ENCODE measurements at places on chromosomes 16 and 17.

- DNase-seq: no peak
Observed at GRCh38 chr17:41067281-41067680, 1.6 kb upstream of the KRTAP2-4 start.

GRCh38 chr17:76630151-76630550 lies 13.4 kb downstream of the ST6GALNAC1 start:
- DNase-seq: no peak

- no peak for DNase-seq
Observed at GRCh38 chr16:66741950-66742808, 9.2 kb downstream of the DYNC1LI2 start.

- DNase-seq: no peak
Observed at GRCh38 chr16:10205688-10206087, 23.5 kb upstream of the GRIN2A start.

GRCh38 chr16:21028728-21029127 lies 121.9 kb downstream of the DNAH3 start:
- DNase-seq: no peak

DNA sequence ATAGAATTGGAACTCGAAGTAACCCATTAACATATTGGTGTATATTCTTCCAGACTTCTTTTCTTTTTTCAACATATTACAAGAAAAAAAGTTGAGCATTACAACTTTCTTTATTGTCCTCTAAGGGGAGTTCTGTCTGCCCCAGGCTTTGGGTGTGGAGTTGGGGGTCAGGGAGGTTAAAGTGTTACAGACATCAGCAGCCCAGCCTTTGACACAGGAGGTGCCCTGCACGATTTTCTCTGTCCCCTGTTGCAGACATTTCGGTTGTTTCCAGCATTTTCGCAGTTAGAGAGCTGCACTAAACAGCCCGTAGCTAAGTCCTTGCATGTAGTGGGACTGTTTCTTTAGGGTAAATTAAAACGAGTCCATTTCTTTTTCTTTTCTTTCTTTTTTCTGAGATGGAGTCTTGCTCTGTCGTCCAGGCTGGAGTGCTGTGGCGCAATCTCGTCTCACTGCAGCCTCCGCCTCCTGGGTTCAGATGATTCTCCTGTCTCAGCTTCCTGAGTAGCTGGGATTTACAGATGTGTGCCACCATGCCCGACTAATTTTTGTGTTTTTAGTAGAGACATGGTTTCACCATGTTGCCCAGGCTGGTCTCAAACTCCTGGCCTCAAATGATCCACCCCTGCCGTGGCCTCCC lies 13.4 kb upstream of the ADCY7 start:
- DNase-seq: no peak

DNA sequence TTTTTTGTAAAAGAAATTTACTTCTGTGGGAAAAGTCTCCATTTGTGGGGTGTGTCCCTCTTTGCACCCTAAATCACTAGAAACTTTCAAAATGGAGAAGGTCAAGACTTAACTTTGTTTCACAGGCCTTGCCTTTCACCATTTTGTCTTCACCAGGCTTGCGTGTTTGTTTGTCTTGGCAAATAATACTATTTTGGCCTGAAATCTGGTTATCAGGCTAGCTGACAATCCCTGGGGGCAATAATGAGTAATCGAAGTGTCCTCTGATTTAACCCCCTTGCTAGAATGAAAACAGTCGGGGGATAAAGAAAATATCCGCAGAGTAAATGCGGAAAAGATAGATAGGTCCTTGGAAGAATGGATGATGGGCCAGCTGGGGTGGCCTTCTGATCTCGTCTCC lies 34.5 kb downstream of the SLC39A11 start:
- DNase-seq: no peak

DNA sequence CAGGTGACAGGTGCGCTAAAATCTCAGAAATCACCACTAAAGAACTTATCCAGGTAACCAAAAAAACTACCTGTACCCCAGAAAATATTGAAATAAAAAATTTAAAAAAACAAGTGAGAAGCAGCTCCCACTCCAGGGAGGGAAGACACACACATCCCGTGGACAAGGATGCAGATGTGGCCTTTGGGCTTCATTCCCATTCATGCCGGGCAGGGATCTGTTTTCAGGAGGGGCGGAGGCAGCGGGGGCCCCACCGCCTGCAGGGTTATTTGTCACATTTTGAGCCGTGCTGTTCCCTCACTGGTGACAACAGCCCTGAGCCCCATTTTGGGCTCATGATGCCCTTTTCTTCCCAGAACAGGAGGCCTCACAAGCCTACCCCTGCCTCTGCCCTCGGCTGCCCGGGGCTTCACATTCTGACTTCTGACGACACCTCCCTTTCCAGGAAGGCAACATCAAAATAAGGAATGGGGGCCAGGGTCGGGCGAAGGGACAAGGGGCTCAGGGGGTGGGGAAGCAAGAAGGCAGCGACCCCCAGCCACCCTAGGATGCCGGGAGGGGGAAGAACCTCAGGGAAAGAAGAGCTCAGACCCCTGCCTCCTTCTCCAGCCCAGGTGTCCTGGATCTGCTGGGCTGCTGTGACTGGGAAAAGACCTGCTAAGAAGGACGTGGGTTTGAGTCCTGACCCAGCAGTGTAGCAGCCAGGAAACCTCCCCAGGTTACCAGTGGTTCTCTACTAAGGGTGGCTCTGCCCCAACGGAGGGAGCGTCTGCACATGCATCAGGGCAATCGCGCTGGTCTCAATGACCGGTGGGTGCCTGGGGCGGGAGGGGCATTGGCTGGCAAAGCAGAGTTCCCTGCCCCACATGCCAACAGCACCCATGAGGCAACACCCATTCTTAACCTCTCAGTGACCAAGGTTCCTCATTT lies 2.3 kb upstream of the CD79B start:
- no peak for DNase-seq

DNA sequence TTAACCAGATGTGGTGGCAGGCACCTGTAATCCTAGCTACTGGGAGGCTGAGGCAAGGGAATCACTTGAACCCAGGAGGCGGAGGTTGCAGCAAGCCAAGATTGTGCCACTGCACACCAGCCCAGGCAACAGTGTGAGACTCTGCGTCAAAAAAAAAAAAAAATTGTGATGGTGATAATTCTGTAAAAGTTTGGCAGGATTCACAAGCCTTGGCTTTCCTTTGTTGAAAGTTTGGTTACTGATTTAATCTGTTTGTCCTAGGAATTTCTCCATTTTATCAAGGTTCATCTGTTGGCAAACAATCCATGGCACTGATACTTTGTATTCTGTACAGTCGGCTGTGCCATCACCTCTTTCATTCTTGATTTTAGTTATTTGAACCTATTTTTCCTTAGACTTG lies 15.9 kb downstream of the EIF4A3 start:
- DNase-seq: no peak

DNA sequence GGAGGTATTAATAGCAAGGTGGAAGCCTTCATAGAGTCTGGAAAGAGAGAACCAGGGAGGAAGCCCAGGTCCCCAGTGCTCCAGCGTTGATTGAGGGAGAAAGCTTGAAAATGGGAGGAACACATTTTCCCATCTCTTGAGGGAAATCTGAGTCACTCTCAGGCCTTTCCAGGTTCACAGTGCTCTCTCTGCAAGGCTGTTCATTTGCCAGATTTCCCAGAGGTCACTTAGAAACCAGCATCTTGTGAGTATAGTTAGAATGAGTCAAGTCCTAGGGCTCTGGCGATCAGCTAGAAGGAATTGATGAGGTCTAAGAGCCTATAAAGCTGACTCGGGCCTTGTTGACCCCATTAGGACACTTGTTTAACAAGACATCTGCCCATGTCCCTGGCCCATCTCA lies 17.7 kb upstream of the ZNF594 start:
- DNase-seq: no peak

DNA sequence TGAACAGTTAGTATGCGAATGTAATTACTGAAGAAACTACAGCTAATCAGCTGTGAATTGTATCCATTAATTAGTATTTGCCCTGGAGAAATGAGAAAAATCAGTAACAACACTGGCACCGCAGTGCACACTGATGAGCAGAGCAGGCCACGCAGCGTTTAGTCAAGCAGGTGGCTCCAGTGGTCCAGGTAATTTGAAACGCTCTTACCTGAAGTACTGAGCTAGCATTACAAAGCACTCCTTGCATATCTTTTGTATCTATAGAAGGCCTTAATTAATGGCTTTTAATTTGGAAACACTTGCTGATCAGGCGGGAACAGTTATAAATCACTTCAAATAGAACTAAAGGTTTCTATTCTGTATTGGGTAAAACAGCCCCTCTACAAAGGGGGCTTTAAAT lies 76.4 kb downstream of the TOX3 start:
- DNase-seq: no peak

DNA sequence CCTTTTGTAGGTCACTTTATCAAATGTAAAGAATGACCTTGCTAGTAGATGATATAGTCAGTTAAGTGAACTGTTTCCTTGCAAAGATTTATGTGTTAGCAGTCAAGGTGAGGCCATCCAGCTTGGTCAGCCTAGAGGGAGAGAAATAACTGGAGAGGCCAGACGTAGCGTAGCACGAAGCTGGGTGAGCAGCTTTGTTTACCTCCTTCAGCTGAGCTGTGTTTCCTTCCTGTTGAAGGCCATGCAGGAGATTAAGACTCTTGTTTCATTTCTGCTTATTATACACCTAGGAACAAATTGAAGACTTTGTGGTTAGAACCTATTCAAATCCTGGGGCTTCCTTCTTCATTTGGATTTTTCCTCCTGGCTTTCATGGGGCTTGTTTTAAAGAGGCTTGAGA lies 267.1 kb downstream of the PHKB start:
- DNase-seq: no peak

DNA sequence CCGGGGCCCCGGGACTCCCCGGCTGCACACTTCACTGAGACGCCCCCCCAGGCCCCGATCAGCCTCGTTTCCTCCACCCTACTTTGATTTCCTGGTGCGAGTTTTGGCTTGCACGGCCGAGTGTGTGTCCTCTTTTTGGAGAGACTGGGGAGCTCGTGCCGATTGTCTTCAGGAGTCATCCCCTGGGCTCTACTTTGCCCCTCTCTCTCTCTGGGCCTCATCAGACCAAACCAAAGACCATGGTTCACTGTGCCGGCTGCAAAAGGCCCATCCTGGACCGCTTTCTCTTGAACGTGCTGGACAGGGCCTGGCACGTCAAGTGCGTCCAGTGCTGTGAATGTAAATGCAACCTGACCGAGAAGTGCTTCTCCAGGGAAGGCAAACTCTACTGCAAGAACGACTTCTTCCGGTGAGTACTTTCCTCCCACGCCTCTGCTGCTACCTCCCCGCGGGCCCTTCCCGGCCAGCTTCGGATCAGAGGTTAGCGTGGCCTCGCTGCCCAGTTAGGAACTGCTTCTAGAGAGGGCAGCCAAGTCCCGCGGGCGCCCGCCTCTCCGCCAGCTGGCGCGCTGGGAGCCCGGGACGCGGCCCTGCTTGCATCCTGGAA lies 787 bp downstream of the LHX1 start:
- DNase-seq: no peak

- no peak for DNase-seq
Observed at GRCh38 chr16:30051518-30051917, 14.0 kb upstream of the ALDOA start.

DNA sequence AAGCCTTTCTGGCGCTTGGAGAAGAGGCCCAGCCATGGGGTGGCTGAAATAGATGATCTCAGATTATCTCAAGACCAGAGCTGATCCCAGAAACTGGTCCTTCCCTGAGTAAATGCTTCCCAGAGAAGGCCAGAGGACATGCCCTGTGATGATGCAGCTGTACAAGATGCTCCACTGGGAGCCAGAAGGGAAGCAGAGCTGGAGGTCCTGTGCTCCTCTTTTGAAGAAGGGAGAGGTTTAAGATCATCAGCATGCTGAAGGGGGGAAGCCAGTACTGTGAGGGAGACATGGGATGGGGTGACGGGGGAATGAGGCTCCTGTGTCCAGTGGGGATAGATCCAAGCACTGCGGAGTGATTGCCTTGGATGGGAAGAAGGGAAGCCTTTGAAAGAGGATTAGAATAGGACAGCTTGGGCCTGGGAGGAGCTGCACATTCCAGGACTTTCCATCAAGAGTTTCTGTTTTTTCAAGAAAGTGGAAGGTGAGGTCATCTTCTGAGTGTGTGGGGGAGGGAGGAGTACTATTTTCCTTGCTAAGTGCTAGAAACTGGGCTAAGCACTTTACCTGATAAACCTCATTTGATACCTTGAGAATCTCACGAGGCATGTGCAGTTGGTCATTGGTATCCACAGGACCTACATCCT lies 16.4 kb upstream of the ALOX15B start:
- DNase-seq: no peak

- DNase-seq: no peak
Observed at GRCh38 chr16:73053364-73054124, 5.6 kb upstream of the ZFHX3 start.

- DNase-seq: no peak
Observed at GRCh38 chr17:32834104-32834503, 42.8 kb downstream of the MYO1D start.

DNA sequence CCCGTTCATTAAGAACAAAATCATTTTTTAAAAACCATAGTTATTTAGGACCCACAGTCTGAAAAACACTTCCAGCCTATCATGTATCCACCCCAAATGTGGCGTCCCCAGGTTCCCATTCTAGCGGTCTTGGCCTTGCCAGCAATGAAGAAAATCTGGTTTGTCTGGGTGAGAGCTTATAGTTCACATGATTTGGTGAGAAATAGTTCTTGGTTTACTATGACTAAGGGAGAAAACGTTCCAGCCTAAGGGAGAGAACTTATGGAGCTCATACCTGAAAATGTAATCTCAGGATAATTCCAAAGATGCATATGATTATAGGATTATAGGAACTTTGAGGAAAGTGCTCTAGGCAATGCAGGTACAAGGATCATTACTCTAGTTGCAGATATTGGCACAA lies 4.8 kb downstream of the MARVELD3 start:
- DNase-seq: no peak

- DNase-seq: no peak
Observed at GRCh38 chr17:15119968-15120367, 145.2 kb downstream of the PMP22 start.

DNA sequence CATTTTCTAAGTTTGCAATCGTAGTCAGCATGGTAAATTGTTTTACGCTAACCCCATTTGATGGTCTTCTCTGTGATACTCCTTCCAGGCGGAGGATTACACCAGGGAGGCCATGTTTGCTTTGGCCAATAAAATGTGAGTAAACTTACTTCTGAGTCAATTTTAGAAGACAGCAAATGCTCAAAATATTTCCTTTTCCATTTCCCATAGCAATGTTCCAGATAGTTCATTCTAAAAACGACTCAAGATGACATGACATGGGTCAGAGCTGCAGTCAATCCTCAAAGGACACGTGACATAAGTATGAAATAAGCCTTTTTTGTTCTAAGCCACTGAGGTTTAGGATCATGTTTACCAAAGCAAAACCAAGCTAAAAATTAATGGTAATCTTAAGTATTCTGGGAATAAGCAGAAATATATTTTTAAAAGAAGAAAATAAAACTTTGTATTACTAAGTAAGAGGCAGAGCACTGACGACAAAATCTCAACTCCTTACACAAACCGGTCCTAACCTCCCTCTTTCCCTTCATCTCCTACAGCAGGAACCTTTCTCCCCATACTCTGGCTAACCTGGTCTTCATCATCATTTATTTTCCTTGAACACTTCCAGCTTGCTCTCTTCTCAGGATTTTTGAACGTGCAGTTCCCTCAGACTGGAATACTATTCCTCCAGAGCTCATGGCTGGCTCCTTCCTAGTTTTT lies 266.2 kb downstream of the CEP112 start:
- no peak for DNase-seq

GRCh38 chr16:47162670-47163420 lies 19.1 kb upstream of the NETO2 start:
- no peak for DNase-seq

GRCh38 chr16:26697807-26698206 lies 368.9 kb upstream of the C16orf82 start:
- no peak for DNase-seq

Measured in CD4-positive, alpha-beta T cell treated with Interleukin-4 for 4 hours (primary cell).